ENCODE measurements at places on chromosomes 16 and 17. TPM values are rescaled to one million over a fixed set of nuclear protein-coding genes. Genes with fewer than 3 reads are reported as not detected.
A peak's percentile ranks its signal among the peaks of the same experiment; 100 is the strongest.

DNA sequence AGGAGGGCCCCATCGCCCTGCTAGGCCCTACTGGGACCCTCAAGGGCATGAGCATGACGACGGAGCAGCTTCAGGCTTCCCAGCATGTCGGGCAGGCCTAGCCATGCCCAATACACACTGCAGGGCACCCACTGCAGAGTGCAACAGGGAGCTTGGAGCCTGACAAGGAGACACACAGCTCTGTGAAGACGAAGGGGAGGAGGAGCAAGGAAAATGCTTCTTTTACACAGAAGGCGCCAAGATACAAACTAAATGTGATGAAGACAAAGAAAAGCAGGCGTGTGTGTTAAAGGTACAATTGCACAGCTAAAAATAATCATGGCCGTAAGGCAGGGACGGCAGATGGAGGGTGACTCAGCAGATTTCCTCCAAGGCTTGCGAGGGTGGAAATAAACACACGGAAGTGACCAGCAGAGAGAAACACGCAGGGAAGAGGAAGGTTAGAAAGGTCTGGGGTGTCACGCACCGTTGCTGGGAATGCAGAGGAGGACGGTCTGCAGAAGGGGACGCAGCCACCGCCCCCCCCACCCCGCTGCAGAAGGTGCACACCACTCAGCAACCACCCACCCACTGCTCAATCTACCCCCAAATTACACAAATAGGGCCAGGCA, 108.5 kb downstream of the ZNF778 start:
- DNase-seq = peak; percentile 55

GRCh38 chr17:36980280-36980761, 31.6 kb downstream of the AATF start:
- peak; percentile 23 for DNase-seq

- no peak for DNase-seq
Observed at GRCh38 chr17:76111956-76112355, 8.4 kb upstream of the EXOC7 start.

DNA sequence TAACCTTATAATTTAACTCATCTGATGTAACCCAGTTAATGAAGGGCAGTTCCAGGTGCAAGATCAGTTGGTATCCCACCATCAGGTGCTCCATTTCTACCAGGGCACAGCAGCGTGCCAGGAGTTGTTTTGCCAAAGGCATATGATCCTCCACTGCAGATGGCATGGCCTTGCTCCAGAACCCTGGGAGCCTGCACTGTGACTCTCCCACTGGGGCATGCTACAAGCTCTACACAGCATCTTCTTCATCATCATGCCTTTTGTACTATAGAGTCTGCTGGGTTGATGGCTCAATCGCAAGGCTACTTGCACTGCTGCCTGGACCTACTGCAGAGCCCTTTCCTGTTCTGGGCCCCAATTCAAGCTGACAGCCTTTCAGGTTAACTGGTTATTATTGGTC, 11.3 kb upstream of the MAPT start:
- DNase-seq = no peak

GRCh38 chr16:1614456-1615102, 2.4 kb downstream of the CRAMP1 start:
- DNase-seq = no peak

DNA sequence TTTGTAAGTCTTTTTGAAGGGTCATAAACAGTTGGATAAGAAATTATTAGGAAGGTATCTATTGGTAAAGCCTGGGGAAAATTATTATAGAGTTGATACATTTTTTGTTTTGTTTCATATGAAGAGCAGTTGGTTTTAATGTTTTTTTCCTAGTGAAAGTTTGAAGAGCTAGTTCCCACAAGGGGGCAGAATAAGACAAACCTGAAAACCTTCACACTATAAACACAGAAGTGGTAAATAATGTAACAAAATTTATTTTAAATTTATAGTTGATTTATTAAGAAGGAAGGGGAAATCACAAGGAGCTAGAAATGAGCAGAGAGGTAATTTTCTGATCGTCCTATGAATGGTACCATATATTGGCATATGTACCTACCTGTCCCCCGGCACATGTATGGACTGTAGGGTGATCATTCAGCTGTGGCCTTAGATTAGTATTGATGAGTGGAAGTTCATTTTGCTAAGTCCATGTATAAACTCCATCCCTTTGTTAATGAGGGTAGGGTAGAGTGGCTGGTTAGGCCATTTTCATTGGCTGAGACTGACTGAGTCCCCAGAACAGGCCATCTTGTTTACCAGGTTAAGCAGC, 116.3 kb downstream of the TANC2 start:
- DNase-seq = peak; percentile 20

- DNase-seq = no peak
Observed at GRCh38 chr16:84680843-84681629, 18.8 kb upstream of the USP10 start.

DNA sequence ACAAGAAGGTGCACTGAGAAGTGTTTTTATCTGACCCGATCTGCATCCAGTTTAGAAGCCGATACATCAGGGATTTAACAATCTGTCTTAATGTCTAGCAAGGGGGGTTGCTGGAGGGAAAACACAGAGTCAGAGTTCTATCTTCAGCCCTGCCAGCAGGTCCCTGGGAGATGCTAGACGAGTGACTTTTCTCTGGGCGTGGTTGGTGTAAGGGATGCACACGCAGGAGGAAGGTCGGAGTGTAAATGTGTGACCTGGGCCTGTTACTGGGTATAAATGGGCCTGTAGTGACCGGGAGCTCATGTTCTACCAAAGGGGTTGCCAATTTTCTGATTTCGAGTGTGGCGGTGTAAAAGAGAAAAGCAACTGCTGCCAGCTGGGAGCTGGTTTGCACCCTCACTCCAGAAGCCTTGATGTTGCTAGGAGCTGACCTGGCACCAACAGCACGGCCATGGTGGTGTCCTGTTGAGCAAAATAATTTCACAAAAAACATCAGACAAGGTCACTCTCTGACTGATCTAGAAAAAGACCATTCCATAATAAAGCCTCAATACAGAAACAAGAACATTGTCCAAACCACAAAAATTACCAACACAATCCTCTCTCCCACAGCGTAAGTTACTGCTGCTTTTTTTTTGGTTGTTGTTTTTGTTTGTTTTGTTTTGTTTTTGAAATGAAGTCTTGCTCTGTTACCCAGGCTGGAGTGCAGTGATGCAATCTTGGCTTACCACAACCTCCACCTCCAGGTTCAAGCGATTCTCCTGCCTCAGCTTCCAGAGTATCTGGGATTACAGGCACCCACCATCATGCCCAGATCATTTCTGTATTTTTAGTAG, 1.3 kb upstream of the KCTD13 start:
- DNase-seq = no peak

DNA sequence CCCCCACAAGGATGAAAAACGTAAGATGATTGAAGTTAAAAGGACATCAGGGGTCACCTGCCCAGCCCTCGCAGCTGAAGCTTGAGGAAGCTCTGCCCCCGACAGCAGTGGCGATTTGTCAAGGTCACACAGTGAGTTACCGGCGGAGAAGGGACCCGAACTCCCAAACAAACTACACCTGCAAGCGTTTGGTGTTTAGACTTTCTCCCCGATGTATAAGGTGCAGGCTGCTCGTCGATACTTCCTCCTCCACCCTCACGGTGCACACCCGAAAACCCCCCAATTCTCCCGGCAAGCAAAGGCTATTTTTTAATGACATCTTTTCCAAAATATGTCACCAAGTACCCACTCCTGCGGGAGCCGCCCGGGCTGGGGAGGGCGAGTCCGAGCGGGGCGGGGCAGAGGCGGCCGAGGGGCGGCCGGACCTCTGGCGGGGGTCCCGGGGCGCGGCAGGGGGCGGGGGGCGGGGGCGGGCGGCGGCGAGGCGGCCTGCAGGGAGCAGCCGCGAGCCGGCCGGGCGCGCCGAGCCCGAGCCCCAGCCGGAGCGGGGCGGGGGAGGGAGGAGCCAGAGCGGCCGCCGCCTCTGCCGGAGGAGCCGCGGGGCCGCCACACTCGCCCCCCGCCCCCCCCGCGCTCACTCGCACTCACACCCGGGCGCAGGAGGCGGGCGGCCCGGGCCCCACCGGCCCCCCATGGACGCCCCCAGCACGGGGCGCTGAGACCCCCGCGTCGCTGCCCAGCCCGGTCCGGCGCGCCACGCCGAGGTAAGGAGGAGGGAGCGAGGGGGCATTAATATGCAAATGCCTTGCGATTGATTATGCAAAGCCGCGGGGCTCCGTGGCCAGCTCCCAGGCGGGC, at the start of gene THRA:
Gene THRA, plus strand, starts transcription at position 637 of the 858 bp plus-strand sequence. CDS start 11,524 bp downstream, outside the sequence.
- DNase-seq = peak; percentile 48

DNA sequence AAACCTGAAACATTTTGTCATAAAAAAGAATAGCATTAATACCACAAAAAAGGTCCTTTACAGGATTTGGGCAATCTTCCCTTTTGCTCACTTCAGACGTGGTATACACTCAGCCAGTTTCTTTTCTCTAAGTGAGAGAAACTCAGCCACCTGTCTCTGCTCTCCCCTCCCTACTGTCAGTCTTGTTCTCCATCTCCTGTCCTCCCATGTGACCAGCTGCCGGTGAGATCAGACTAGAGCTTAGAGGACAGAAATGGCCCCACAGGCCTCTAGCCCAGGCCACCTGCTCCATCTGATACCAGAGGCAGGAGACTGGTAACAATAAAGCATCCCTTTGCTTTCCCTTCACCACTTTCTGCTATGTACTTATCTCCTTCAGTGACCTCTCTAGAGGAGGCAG, 34.9 kb downstream of the CMC2 start:
- DNase-seq = no peak

- DNase-seq = no peak
Observed at GRCh38 chr16:30350134-30350871, 4.8 kb downstream of the CD2BP2 start.

DNA sequence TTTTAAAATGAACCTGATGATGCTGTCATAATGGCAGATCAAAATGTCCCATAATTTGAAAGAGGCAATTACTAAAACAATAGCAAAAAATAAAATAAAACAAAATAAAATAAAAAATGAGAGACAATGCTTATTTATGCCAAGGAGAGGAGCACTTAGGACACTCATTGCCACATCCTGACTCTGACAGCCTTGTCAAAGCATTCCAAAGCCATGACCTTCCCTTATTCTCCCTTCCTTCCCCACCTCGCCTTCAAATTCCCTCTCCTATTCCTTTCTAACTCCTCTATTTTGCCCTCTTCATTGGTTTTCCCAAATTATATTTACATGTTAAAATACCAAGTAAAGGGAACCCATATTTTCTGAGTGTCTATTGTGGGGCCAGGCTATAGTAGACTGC, 220.0 kb downstream of the CDH13 start:
- no peak for DNase-seq

DNA sequence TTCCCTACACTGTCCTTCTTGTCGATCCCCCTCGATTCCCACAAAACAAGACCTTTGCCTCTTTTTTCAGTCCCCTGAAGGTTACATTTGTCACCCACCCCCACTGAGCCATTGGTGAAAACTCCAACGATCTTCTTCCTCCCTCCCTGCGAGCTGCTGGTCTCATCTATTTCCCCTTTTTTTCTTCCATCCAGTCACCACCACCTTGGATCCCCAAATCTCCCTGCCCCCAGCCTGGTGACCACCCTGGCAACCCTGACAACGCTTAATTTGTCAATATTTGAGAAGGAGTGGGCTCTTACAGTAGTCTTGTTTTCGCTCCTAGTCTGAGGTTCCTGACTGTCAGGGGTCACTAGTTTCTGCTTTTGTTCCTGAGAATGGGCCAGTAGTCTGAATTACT, 62.9 kb downstream of the SMPD3 start:
- DNase-seq = no peak

GRCh38 chr17:11122908-11123307, 118.1 kb upstream of the SHISA6 start:
- no peak for DNase-seq

DNA sequence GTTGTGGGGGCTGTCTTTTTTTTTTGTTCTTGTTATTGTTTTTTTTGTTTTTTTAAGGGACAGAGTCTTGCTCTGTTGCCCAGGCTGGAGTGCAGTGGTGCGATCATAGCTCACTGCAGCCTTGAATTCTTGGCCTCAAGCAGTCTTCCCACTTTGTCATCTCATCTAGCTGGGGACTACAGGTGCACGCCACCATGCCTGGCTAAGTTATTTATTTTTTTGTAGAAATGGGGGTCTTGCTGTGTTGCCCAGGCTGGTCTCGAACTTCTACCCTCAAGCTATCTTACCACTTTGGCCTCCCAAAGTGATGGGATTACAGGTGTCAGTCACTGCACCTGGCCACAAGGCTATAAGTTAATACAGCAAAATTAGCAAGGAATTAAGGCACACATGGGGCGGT, 101.7 kb downstream of the ABCC1 start:
- no peak for DNase-seq

- DNase-seq = no peak
Observed at GRCh38 chr16:86996081-86996480, 321.1 kb downstream of the C16orf95 start.

- DNase-seq = no peak
Observed at GRCh38 chr16:11627822-11628457, 40.3 kb upstream of the SNN start.

GRCh38 chr17:40980596-40980995, 3.5 kb downstream of the KRT40 start:
- DNase-seq = no peak

GRCh38 chr17:36608794-36609497, 7.6 kb downstream of the MRM1 start:
- DNase-seq = peak; percentile 57

- peak; percentile 2 for DNase-seq
Observed at GRCh38 chr16:12202486-12202885, 226.0 kb downstream of the SNX29 start.

DNA sequence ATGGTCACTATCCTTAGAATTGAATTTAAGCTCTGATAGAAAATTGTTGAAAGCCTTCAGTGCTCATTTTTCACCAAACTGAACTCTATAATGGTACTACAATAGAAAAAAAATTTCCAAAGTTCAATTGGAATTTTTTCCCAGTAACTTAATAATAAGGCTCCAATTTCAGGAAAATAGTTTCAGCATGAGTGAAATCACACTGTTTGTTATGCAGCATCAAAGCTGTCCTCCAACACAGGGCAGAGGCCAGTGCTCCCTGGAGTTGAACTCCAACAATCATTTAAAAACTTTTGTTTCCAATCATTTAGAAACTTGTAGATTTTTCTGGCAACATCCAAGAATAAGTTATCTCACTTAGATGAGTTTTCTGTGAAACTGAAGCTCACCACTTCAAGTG, 103.1 kb upstream of the HSBP1 start:
- no peak for DNase-seq

GRCh38 chr17:6231886-6232731, 161.9 kb downstream of the WSCD1 start:
- no peak for DNase-seq

The PRR11 gene
- total RNA-seq = 47.7 TPM

The GFAP gene
- 0.32 TPM for total RNA-seq

The KRTAP4-3 gene
- total RNA-seq = not detected

The NPIPA8 gene
- total RNA-seq = not detected

The STAT5A gene
- 1.6 TPM for total RNA-seq

The HBA2 gene
- not detected for total RNA-seq

The ARL5C gene
- total RNA-seq = not detected

The UTS2R gene
- total RNA-seq = not detected

The OMG gene
- not detected for total RNA-seq

The PMFBP1 gene
- 1.4 TPM for total RNA-seq

The DOC2B gene
- total RNA-seq = 30.6 TPM

The CRYBA1 gene
- total RNA-seq = not detected

The CTU2 gene
- 10.4 TPM for total RNA-seq
